EL (cell line): ENCODE measurements at places on chromosomes 12 and 14.

DNA sequence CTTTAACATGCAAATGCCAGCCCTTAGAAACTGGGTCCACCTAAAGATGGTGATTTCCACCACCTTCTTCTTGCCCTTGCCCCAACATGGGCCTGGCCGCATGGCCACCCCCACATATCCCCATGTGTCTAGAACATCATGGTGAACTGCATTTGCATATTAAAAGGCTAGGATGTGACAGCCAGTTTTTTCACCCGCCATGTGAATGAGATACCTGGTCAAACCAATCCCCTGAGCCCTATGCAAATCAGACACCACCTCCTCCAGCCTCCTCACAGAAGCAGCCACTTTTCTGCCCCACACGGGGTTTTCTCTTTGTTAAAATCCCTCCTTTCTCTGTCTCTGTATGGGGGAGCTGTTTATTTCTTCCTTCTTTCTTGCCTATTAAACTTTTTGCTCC lies 1322.5 kb downstream of the FSCB start:
- DNase-seq, result no peak

DNA sequence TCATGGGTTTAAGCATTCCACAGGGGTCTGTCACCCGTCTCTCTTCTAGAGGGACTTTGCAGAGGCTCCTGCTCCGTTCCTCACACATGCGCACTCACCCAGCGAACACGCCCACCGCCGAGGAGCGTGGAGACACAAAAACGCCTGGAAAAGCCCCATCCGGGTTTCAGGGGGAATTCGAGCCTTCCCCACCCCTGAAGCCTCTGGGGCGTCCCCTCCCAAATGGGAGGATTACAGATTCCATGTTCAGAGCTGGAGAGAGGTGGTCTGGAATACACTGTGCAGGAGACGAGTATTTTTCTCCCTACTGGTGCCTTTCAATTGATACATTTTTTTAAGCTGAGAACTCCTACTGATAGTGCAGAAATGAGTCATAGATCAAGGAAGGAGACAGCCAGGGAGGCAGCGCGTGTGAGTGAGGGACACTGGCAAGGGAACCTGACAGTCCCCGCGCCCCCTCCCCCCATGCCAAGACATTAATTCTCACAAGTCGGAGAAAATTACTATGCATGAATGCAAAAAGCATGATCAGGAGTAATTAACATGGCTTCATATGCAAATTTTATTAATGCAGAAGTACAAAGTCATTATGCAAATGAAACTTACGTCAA lies 36.9 kb downstream of the BCL11B start:
- DNase-seq, result no peak

- no peak for DNase-seq
These were observed 126.0 kb upstream of the HIF1A start for GRCh38 chr14:61569308-61569707.

DNA sequence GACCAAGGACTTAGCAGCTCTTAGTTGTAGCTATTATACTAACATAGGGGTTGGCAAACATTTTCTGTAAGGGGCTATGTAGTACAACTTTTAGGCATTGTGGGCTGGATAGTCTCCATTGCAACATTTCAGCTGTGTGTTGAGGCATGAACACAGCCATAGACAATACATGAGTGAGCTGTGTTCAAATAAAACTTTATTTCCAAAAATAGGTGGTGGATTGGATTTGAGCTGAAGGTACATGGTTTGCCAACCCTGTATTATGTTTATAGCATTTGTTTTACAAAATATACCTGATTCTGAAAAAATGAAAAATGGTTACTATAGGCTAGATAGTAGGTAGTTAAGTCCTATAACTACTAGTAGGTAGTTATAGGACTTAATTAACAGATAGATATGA lies 40.5 kb downstream of the ETNK1 start:
- no peak for DNase-seq

DNA sequence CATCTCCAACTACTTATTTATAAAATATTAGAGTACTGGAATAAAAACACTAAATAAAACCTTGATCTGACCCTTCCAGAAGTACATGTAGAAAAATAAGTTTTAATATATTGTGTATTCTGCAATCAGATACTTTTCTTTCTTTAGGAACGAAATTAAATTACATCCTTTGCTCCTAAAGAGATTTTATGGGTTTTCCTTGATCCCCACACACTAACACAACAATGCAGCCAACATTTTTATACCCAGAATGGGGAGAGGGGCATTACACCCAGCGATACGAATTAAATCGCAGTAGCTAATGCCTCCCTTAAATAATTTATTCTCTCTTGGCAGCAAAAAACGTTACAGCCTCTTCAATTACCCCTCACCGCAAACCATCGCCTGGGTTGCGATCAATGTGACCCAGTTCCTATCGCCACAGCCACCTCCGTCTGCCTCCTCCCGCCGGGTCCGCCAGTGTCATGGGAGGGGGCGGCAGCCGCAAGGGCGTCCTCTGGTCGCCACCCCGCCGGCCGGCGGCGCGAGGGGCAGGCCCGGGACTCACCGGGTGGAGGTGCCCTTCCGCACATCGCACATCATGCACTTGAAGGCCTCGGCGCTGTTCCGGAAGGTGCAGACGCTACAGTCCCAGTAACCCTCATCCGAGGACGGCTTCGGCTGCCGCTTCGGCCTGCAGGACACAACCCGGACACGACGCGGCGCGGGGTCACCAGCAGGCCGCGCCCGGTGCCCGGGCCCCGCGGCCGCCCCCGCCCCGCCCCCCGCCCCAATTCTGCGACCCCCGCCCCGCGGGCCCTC lies 796 bp downstream of the YAF2 start:
- peak; percentile 79 for DNase-seq

DNA sequence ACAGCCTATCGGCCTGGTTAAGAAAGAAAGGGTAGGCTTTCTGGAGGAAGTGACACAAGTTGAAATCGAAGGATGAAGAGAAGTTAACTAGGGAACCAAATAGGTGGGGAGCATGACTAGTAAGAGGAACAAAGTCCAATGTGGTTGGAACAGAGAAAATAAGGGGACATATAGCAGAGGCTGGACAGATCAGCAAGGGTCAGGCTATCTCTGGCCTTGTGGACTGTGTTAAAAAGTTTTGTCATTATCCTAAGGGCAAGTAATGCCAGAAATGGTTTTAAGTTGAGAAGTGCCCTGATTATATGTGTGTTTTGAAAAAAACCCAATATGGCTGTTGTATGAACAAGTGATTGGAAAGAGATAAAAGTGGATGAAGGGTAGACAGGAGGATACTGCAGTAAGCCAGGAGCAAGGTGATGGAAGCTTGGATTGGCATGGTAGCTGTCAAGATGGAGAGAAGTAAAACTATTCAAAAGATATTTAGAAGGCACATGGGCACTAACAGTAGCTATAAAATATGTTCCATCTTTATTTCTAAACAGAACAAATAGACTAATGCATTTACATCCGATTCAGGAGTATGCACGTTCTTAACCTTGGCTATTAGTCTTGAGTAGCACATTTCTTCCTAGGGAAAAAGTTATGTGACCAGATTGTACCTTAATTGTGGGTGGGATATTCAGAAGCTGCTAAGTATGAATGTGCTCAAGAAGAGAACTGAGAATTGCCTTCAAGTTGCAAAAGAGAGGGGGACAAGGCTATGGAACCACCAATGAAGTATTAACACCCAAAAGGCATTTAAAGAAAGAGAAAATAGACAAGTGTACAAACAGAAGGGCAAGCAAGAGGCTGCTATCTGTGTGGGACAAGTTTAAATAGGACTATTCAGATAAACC lies 46.8 kb upstream of the OR5AU1 start:
- no peak for DNase-seq

DNA sequence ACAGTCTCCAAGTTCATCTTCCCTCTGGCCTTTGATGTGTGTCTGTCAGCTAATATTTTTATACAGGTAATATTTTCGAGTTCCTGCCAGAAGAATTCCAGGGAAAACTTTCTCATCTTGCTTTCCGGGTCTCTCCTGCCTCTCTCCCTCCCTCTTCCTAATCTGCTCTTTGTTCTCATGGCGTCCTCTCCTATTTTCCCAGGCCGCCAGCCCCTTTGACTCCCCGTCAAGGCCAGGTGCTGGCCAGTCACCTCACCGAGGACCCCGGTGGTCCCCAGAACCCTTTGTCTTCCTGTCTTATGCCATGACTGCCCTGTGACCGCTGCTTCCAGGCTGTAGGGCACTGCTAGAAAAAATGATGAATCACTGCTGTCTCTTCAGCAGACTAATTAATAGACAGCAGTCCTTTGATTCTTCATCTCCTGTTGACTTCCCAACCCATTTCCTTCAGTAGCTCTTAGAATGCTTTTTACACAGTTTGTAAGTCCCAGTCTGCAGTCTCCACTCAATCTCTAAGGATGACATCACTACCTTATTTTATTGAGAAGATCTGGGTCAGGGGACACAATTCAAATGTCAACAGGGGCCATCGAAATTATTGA lies 40.7 kb downstream of the PPFIBP1 start:
- DNase-seq, result no peak

GRCh38 chr12:23887055-23887835 lies 62.2 kb downstream of the SOX5 start:
- DNase-seq, result no peak

GRCh38 chr14:33435911-33436689 lies 497.4 kb downstream of the NPAS3 start:
- DNase-seq, result peak; percentile 80

DNA sequence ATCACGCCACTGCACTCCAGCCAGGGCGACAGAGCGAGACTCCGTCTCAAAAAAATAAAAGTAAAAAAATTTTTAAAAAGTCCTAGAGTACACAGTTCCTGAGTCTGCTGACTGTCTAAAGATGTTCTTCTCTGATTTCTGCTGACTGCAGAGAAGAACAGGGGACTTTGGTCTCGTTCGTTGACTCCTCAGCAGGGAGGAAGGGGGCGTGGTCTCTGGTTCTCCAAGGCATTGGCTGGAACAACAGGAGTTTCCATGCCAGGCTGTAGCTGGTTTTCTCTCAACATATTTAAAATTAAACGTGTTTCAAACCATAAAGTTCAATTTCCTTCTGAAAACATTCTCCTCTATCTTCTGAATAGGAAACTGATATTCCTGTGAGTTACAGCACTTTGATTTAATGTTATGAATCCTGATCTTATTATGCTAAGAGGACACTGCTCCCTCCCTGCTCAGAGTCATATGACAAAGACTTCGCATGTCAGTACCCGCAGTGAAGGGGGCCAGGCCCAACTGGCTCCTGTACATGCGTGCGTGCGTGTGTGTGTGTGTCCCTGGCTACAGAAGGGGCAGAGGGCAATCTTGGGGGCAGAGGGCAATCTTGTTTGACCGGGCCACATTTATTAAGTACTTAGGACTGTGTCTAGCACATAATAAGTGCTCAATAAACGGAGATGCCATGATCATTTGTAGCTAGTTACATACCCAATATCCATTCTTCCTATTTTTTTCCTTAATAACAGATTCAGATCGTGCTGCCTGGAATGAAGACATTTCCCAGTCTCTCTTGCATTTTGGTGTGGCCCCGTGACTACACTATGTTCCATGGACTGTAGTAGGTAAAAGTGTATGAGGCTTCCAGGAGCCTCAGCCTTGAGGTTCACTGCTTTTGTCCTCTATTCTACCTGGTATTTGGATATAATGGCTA lies 16.5 kb upstream of the HNF1A start:
- DNase-seq, result no peak

DNA sequence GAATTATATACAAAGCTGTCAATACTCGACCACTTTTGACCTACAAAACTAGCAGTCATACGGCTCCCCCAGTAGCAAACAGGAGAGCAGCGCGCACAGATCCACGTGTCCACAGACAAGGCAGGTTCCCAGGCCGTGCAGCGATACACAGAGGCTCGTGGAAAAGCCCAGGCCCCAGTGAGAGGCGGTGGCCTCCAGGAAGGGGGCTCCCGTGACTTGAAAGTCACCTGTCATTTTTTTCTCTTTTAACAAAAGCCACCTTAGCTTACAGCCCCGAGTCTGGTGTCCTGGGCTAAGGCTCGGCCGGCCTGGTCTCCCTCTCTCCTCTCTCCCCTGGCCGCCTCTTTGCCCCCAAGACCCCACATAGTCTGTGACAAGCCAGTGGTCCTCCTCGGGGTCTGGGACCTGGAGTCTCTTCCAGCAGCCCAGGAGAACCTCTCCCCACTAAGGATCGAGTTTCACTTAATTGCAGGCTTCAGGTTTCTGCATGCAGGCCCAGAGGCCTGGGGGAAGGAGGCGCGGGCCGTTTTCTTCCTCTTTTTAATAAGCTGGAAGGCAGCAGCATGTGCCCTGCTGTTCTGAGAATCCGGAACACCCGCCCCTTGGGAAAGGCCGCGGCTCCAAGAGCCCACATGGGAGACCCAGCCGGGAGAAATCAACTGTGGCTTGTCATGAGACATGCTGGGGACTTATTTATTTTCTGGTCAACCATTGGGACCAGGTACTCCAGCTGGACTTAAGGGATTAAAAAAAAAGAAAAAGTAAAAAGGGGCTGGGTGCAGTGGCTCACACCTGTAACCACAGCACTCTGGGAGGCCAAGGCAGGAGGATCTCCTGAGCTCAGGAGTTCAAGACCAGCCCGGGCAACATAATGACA lies 15.9 kb downstream of the NCOR2 start:
- DNase-seq, result no peak

GRCh38 chr12:76583301-76583700 lies 23.7 kb upstream of the OSBPL8 start:
- no peak for DNase-seq

GRCh38 chr12:85036234-85036707 lies at the start of the genes LRRIQ1 and TSPAN19:
TSS of gene LRRIQ1 (plus strand) at chr12:85036351. CDS start at chr12:85038177, 1,826 bp downstream.
TSS of gene TSPAN19 (minus strand) at chr12:85036277. CDS start at chr12:85029946, 6,331 bp downstream.
- peak; percentile 66 for DNase-seq

DNA sequence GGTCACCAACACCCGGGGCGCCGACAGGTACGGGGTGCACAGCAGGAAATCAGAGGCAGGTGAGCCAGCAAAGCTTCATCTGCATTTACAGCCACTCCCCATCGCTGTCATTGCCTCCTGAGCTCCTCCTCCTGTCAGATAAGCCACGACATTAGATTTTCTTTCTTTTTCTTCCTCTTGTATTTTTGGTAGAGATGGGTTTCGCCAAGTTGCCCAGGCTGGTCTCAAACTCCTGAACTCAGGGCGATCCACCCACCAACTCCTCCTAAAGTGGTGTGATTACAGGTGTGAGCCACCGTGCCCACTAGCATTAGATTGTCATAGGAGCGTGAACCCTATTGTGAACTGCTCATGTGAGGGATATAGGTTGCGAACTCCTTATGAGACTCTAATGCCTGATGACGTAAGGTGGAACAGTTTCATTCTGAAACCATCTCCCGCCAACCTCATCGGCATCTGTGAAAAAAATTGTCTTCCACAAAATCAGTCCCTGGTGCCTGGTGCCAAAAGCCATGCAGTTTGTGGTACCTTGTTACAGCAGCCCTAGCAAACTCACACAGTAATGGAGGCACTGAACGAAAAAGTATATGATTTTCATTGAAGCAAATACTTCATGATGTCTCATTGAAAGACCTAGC lies 1.5 kb downstream of the STYK1 start:
- DNase-seq, result no peak
